ENCODE measurements at places on chromosomes 5 and 9.

GRCh38 chr9:5854063-5854790, 21.3 kb upstream of the ERMP1 start:
- no peak for DNase-seq

DNA sequence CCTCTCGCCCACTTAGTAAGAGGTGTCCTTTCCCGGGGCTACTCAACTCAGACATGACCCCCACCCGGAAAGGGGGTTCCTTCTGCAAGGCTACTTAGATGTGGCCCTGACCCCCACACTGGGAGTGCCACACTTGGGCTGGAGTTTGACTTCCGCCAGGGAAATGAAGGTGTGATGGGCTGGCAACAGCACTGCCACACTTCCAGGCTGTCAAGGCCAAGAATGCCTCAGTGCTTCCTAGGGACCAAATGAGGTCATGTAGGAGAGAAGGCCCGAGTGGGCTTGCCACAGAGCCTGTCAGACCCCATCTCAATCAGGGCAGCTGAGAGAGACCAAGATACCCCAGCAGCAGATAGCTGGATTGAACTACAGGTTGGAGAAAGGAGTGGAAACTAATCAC, 55.5 kb downstream of the DRD1 start:
- no peak for DNase-seq

GRCh38 chr9:137128158-137128861, 10.6 kb upstream of the GRIN1 start:
- no peak for DNase-seq

DNA sequence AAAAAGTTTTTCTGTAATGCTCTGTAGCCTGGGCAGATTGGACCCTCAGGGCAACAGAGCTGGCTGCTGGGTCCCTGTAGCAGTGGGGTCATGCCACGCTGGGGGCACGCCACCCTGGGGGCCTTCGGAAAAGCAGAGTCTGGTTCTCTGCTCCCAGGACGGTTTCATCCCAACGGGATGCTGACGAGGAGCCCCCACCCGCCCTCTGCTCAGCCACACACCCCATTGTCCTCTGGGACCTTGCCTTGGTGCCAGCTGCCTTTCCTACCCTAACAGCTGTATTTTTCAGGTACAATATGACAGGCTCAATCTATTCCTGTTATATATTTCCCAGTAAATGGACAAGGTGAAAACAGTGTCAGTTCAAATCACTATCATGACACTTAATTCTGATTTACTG, 29.0 kb upstream of the MVB12B start:
- DNase-seq, result no peak

DNA sequence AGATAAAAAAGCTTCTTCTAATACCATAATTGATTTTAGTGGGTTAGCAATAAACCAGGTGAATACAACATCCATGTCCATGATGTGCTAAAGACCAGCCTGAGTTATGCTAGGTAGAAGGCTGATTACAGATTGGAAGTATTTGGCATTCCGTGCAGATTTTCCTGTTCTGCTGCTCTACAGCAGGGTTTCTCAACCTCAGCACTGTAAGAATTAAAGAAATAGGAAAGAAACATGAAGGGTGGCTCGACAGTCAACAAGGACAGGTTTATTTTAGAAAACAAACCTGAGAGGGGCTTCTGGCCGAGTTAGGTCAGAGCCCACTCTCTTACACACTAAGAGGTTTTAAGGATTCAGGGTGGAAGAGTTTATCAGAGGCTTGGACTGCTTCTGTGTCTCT, 42.3 kb downstream of the ZFAND5 start:
- DNase-seq, result no peak

DNA sequence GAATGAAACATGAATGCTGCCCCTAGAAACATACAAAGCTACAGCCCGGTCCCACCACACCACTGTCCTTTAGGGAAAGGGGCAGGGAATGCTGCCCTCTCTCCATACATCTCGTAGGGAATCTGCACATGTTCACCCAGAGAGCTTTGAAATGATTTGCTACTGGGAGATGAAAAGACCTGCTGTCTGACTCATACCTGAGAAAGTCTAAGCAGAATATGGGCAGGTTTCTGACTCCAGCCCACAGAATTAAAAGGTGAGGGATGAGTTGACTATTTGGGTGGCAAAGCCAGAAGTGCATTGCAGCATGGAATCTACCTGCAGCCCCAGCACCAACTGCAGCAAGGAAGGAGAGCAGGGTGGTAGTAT, 297.9 kb downstream of the TLE1 start:
- DNase-seq, result no peak

GRCh38 chr5:146043722-146044121, 61.7 kb downstream of the PLAC8L1 start:
- DNase-seq, result no peak

DNA sequence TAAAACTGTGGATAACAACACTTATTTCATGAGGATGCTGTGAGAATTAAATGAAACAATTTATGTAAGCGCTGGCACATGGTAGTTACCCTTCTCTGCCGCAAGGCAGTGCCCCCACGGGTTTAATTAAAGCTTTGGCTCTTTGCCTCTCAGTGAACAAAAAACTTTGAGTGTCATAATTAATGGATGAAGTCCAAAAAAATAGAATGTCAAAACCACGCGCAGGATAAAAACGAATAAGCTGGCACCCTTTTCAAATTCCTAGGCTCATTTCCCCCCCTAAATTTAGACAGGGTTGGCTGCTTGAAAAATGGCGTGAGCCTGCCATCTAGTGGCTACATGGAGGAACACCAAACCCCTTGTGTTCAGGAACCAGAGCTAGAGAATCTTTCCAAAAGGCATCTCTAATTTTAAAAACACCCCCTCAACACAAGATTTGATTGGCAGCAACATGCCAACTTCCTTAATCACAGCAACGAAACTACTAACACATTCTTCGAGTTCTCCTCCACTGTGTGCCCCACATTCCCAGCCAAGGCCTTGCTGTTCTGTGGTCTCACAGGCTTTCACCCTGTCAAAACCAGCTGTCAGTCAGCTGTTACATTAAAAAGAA, 29.0 kb upstream of the CCNG1 start:
- DNase-seq, result peak; percentile 43

DNA sequence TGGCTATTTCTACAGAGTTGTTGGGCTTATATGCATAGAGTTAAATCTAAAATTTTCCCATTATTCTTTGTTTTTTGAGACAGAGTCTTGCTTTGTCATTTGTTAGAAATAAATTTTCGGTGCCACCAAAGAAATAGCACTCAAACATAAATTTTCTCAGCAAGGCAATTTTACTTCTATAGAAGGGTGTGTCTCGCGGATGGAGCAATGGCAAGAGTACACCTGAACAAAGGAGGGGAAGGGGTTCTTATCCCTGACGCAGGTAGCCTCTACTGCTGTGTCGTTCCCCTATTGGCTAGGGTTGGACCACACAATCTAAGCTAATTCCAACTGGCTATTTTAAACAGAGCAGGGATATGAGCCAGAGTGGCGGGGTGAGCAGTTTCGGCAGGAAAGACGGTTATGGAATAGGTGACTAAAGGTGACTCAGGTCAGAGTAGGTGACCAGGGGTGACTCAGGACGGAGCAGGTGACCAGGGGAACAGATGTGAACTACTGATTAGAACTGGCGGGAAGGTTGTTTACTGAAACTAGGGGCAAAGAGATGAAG, 57.2 kb downstream of the C9orf85 start:
- DNase-seq, result no peak

- DNase-seq, result no peak
These were observed 106.0 kb downstream of the MEGF10 start for GRCh38 chr5:127396490-127397155.

- DNase-seq, result no peak
These were observed 657.6 kb upstream of the RIOK2 start for GRCh38 chr5:97840643-97841042.

DNA sequence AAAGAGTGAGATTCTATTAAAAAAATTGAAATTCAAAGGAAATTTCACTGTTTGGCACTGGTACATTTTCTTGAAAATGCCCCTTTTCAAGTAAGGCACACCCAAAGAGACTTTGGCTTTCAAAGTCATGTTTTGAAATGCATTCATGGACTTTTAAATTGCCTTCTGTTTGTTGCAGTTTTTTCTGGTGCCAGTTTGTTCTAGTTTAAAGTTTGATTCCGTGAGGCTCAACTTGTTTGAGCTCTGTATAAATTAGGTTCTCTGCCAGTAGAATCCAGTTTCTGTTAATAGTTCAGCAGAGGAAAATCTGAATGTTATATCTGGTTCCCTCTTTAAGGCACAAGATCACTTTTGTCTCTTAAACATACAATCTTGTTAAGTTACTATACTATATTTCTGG, 16.4 kb downstream of the ATP6V0E1 start:
- DNase-seq, result no peak

DNA sequence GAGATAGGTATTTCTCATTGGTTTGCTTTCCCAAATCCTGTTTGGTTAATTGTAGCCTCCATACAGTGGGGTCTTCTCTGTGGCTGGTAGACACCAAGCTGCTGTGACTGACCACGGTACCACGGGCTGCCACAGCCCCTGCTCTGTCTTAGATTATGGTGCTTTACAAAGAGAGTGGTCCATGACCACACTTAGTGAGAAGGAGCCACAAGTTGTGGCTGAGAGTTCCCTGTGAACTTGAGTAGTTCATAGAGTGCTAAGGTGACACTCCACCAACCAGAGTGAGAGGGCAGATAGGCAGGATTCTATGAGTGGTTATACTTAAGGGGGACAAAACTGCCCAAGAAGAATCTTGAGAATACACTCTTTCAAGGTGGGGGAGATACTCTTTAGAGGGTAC, 25.8 kb upstream of the ZBTB34 start:
- no peak for DNase-seq

DNA sequence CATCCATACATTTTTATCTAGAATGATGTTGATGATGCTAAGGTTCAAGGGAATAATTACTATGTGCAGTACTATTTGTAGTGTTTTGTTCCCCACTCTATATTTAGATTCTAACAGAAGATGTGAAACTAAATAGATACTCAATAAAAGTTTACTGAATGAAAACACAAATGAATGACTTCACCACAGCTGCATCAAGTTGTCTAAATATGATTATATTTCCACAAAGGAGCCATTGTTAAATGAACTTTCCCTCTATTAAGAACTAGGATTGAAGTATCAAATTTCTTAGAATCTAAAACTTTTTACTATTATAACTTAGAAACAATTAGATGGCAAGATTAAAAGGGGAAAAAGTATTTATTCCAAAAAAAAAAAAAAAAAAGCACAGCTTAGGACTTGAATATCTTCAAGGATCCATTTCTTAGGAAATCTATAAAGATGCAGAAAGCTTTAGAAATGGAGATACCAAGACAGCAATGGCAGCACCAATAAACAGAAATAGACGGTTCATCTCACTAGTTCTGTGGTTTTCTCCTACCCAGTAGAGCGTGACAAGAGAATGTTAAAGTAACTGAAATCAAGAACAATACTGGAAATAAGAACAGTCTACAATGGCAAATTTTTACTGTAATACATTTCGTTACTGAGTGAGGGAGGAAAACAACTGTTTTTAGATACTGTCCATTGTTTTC, 347.6 kb downstream of the EBF1 start:
- DNase-seq, result no peak

- DNase-seq, result peak; percentile 48
These were observed 60.8 kb downstream of the SH3TC2 start for GRCh38 chr5:149002053-149002452.

DNA sequence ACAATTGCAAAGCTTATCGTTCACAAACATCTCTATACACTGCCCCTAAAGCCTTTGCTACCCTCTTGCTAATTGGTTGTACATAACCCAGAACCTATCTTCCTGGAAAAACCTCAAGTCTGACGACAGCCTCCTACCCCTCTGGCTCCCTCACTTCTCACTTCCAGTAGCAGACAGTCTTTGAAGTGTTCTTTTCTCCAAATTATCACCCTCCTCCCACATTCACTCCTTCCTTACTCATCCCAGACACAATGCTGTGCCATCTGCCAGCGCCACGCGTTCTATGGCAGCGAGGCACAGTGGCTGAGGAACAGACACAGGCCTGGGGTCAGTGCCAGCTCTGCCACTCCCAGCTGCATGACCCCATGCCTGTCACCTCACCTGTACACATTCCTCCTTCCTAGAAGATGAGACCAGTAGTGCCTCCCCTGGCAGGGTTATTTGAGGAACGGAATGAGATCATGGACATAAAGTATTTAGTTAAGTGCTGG, 27.7 kb downstream of the CLTA start:
- DNase-seq, result no peak

DNA sequence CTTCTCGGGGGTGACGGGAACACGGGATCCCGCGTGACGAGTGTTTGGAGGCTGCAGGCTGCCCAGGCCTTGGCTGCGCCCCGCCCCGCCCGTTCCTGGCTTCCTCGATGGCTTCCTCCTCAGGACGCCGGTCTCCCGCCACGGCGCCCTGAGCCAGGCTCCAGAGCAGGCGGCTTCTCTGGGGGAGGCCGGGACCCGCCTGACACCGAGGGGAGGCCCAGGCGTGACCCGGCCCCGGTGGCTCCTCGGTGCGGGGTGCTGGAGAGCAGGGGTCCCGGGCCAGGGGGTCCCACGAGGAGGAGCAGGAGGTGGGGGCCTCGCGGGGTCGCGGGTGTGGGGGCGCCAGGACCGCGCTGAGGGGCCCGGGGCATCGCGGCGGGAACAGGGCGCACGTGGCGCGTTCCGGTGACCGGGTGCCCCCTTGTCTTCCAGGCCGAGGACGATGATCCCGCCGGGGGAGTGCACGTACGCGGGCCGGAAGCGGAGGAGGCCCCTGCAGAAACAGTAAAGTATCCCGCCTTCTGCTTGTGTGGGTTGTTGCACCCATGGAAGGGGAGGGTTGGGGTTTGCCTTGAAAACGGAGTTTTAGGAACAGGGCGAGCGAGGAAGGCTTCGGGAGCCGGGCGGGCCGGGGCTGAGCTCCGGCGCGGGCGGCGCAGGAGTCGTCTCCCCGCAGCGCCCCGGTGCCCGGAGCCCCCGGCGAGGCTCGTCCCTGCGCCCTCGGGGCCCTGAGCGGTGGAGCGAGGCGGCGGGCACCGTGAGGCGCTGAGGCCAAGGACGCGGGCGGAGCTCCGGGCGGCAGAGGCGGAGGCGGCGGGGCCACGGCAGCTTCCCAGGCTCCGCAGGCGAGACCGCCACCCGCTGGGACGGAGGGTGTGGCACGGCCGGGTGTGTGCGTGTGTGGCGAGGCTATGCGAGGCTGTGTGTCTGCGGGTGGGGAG, 22.2 kb downstream of the AHRR start:
- DNase-seq, result no peak

- no peak for DNase-seq
These were observed 75.3 kb downstream of the ARHGAP26 start for GRCh38 chr5:142845402-142845921.

DNA sequence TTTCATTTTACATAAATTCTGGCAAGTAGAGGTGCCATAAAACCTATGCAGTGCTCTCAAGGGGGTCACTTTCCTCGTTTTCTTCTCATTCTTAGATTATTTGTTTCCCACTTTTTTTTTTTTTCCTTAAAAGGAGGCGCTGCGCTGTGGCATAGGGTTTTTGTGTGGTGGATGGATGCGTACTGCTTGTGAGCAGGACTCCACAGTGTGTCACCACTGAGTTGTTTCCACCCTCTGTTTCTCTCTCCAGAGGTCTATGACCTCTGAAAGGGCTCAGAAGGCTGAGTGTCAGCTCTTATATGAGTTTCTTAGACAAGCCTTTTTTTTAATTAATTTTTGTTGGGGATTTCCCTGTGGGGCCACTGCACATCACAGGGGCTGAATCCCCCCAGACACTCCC, 13.6 kb upstream of the CLTB start:
- DNase-seq, result no peak

Data from H9 (cell line).